ENCODE measurements at places on chromosomes 4 and X.

DNA sequence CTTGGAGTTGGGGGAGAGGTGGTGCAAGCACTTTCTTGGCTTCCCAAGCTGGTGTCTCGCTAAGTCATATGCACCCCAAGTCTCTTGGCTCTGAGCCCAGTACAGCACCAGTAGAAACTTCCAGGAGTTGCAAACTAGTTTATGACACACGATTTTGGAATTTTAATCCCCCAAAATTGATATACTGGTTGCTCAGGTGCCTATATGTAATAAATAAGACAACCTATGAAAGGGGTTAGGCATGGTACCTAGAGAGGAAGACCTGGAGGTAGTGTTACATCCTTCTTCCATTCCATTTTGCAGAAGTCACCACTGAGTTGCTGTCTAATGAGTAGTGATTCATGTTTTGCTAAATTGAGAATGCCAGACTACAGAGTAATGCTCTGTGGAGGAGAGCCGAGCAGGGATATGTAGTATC is 4.3 kb upstream of the SLC4A4 start:
- no peak for DNase-seq

- no peak for DNase-seq
These were observed 11.3 kb upstream of the SETD7 start for GRCh38 chr4:139567159-139567870.

DNA sequence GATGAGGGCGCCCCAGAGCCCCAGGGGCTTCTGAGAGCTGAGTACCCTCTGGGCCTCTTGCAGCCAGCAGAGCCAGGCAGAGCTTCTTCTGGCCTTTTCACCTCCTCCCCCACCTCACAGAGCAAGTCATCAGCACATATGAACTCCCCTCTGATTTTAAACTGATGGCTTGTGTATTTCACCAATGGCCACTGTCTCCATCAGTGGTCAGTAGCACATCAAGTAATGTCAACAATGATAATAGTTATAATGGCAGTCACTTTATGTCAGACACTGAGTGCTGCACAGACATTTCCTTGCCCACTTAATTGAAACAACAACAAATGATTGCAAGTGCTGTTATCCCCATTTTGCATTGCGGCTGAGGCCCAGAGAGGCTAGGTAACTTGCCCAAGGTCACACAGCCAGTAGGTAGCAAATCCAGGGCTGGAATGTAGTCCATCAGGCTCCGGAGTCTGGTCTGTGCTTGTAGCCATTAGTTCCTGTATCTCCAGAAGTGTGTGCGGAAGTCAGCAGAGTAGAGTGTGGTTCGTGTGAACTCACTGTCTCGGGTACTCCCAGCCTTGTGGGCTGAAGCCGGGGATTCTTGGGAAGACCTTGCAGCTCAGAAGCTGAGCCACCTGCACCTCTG is 3.0 kb downstream of the ATP2B3 start:
- no peak for DNase-seq

DNA sequence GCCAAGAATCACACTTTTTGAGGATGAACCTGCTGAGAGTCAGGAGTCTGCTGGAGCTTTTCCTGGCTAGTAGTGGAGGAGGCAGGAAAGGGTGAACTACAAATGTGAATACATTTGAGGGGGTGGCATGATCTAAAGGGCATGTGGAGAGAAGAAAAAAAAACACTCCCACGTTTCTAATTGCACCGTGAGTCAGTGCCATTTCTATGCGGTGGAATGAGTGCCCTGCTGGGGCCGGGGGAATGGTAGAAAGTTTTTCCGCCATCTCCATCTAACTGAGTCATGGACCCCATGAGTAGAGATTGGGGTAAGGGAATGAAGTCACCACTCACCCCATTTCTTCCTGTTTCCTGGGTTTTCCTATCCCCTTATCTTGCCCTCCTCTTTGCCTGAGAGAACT is 19.8 kb downstream of the BEX3 start:
- no peak for DNase-seq

DNA sequence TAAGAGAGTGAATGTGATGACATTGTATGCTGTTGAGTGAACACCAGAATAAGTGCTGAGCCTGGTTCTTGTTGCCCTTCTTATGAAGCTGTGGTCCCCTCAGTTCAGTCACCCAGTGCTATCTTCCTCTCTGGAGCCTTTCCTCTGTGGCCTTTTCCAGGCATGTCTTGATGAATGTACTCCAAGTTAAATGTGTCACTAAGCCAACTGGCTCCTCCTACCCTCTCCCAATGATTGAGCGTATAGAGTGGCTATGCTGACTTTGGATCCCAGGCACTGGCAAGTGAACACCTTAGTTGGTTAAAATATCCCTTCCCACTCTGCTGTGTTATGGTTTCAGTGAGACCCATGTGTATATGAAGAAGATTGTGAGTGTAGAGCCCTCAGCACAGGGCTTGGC is 134.1 kb upstream of the MAMLD1 start:
- no peak for DNase-seq

- DNase-seq = no peak
These were observed 394.7 kb downstream of the GALNTL6 start for GRCh38 chr4:172207886-172208285.

DNA sequence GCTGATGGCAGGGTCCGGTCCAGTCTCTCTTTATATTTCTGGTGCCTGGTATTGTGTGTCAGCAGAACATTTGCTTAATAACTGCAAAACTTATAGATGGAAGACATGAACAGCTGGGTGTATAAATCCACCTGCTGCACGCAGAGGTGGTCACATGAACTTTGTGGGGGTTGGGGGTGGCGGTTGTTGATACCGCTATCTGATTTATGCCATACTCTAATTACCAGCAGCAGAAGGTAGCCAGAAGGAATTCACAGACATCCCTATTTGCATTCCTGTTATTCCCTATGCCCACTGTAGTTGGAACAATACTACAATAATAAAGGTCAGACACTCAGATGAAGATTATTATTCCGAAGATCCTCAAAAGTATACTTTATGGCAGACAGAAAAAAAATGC is 121.6 kb upstream of the PUDP start:
- no peak for DNase-seq

DNA sequence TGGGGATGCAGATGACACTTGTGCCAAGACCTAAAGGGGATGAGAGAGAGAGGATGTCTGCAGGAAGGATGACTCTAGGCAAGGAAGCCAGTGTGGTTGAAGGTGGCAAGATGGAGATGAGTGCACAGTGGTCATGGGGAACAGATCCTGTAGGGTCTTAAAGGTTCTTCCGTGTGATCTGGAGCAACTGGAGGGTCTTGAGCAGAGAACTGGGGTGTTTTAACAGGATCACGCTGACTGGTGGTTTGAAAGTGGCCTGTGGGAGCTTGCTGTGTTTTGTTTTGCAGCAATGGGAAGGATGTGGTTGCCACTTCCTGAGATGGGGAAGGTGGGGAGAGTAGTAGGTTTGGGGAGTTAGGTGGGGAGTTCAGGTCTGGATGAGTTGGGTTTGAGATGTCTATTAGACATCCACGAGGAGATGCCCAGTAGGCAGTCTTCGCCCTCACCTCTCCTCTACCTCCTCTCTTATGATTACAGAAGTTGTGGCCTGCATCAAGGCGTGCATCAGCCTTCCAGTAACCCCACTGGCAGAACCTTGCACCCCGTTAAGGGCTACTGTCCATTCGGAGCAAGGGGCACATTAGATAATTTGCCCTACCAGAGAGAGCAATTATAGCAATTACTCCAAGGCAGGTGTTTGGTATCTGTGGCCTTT is 1.4 kb upstream of the STBD1 start:
- DNase-seq = no peak

DNA sequence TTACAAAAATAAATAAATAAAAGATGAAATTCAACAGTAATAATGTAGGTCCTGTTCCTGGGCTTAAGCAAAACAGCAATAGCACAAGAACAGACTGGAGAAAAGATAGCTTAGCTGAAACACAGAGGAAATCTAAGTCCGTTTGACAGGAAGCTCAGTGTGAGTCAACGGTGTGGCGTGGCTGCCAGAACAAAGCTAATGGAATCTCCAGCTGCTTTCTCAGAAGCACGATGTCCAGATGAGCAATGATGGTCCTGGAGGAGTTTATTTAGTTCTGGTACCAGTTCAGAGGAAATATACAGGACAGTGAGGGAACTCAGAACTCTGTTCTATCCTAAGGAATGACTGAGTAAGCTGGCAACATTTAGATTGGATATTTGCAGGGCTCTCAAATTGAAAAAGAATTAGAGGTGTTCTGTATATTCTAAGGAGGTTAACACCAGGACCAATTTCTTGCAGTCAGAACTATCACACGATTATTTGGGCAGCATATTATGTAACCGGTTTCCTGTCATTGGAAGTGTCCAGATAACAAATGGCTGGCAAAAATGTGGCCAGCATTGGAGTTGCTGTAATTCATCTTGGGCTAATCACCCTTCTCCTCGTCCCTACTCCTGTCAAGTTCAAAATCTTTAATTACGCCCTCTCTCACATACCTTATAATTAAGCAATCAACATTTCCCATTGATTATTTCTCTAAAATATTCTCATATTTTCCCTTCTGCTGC is 12.7 kb downstream of the GAB3 start:
- DNase-seq = no peak

GRCh38 chr4:37243722-37244582 is 591 bp upstream of the NWD2 start:
- peak; percentile 25 for DNase-seq

DNA sequence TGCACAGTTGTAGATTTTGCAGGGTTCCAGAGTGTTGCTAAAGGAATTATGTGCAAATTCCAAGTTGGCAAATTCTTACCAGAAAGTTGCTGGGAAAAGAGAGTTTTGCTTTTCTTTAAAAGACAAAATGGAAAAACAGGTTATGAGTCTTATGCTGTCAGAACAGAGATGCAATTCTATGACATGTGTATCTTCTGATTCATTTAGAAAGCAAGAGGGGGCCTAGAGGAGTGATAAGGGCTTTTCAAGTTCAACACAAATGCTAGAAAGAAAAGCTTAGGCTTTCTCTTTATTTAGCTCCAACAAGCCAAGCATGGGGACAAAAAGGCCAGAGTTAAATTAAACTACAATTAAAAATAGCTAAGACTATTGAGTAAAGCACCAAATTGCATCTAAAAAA is 72.4 kb upstream of the GATB start:
- no peak for DNase-seq

DNA sequence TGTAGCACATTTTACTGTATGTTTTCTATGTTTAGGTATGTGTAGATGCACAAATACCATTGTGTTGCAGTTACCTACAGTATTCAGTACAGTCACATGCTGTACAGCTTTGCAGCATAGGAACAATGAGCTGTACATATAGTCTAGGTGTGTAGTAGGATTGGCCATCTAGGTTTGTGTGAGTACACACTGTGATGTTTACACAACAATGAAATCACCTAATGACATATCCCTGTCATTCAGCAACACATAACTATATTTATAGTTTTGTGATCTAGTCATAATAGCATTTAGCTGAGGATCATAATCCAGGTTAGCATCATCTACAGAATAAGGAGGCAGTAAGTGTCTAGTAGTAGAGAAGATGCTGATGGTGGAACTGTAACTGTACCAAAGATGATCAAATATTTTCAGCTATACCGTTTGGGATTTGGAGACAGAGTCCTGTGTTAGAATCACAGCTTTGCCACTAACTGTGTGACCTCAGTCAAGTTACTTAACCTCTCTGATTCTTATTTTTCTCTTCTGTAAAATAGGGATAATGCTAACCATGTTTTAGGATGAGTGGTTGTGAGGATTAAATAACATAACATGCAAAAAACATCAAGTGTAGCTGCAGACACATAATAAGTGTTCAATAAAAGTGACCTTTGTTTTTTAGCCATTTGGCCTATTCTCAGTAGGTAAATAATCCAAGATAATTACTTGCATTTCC is 73.3 kb downstream of the LIMCH1 start:
- DNase-seq = no peak

- no peak for DNase-seq
These were observed 192.7 kb downstream of the ANAPC10 start for GRCh38 chr4:144905286-144905685.

DNA sequence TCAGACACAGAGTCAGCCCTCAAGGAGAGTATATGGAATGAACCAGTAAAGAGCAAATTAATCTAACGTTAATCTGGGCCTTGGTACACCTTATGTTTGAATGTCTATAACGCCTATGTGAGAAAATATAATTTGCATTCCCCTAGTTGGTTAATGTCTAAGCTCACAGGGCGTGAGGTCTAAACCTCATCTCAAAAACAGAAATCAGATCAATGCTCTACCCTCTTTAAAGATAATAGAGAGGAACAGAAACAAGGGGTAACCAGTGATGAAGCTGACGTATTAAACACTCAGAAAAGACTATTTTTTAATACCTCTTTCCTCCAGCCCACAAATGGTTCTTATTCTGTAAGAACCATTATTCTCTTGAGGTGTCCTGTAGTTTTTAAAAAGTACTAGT is 369.2 kb upstream of the NOCT start:
- DNase-seq = no peak

GRCh38 chrX:119726900-119727555 is 31.4 kb upstream of the SOWAHD start:
- DNase-seq = no peak

GRCh38 chr4:83025563-83025962 is 9.4 kb upstream of the COPS4 start:
- DNase-seq = no peak

DNA sequence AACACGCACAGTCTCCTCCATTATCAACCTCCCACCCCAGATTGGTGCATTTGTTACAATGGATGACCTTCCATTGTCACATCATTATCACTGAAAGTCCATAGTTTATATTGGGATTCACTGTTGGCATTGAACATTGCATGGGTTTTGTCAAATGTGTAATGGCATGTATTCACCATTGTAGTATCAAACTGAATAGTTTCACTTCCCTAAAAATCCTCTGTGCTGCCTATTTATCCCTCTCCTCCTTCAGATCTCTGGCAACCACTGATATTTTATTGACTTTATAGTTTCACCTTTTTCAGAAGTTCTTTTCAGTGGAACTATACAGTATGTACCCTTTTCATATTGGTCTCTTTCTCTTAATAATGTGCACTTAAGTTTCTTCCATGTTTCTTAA is 1565.4 kb downstream of the PCDH18 start:
- DNase-seq = no peak

- no peak for DNase-seq
These were observed 25.5 kb downstream of the ADGRL3 start for GRCh38 chr4:61225656-61226055.

GRCh38 chrX:38879631-38880220 is 78.5 kb downstream of the MID1IP1 start:
- no peak for DNase-seq

DNA sequence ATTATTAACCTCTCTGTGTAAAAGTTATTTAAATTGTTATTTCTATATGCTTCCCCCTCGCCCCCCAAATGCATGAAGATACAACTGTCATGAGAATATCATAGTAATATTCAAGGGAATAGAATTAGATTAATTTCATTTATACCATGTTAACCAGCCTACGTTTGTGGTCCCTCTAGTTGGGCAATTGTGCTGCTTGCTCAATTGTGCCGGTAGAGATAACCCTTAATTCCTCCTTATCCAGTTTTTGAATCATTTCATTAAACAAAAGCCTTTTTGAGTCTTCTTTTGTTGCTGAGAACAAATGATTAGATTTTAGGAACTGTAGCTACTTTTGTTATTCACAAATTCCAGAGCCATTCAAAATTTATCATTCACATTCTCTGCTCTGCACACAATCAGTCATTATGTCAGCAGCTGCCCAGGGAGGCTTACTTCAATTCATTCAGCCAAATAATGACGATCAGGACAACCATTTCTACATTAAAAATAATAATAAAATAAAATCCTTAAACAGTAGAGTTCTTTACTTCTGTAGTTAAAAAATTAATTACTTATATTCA is 98.1 kb downstream of the ADGRL3 start:
- peak; percentile 21 for DNase-seq

All from NCI-H2081 (cell line).